ENCODE measurements at places on chromosomes 7 and 10.

- no peak for DNase-seq
Measured at GRCh38 chr10:106573106-106573505, 591.4 kb downstream of the SORCS1 start.

- DNase-seq = no peak
Measured at GRCh38 chr10:132981173-132981555, 38.8 kb upstream of the CFAP46 start.

DNA sequence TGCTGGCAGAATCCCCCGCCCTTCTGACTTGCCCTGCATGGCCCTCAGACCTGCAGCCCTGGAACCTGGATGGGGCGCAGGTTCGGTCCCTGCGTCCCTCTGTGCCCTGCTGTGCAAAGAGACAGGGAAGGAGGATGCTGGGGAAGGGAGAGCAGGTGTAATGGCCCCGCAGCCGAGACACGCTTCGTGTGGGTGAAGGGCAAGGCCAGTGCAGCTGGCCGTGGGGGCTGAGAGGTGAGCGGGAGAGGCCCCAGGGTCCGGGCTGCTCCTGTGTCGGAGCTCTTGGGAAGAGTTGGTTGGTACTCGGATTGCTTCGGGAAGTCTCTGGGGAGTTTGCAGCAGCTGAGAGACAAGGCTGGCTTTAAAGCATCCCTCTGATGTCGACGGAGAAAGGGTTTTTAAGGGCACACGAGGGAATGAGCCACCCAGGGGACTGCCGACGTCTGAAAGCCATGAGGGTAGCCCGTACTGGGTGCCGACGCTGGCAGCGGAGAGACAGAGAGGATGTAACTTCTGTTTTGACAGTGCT lies 6.5 kb downstream of the ELFN1 start:
- DNase-seq = no peak

- DNase-seq = no peak
Measured at GRCh38 chr7:26191233-26191973, 9.1 kb downstream of the HNRNPA2B1 start.

- DNase-seq = no peak
Measured at GRCh38 chr7:45215601-45216062, 58.0 kb downstream of the RAMP3 start.

DNA sequence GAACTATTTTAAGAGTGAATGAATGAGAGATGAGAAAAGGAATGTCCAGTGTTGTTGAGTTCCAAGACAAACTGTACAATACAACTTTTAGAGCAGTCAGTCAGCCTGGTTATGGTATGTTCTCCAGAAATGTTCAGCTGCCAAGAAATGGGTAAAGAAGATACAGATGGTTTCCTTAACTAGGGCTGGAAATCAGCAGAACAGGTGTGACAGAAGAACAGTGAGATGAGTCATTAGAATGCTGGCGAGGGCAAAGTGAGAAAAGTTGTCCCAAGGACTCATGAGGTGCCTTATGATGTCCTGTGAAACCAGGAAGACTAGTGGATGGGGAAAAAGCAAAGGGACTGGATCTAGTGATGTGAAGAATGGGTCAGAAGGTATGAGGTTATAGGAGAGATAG lies 20.8 kb upstream of the SEPTIN7 start:
- DNase-seq = no peak

GRCh38 chr7:141511676-141512396 lies 39.4 kb upstream of the AGK start:
- no peak for DNase-seq

DNA sequence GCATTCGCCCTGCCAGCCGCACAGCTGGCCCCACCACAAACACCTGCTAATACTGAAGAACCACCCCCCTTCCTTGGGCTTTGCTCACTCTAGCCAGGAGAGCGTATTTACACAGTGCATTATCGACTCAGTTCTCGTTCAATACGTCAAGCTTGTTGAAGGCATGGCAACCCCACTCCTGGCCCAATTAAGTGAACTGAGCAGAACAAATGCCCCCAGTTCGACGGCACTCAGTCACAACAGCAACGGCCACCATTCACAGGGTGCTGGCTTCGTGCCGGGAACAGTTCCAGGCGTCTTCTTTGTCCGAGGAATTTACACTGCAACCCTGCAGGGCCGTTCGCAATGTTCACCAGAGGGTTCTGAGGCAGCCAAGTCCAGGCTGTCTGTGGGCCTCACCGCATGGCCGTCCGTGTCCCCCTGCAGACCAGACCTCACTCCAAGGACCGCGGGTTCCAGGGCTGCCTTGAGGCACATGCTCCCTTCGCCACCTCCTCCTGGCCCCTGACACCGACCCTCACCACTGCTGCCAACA lies 175.3 kb downstream of the DIP2C start:
- no peak for DNase-seq

- no peak for DNase-seq
Measured at GRCh38 chr7:23254051-23254681, 7.6 kb downstream of the GPNMB start.

- DNase-seq = no peak
Measured at GRCh38 chr7:115980159-115980558, 50.4 kb downstream of the TFEC start.

All from CD4-positive, alpha-beta T cell treated with Interleukin-1 beta for 1 hour (primary cell).